ENCODE measurements at places on chromosomes 7 and 10.

DNA sequence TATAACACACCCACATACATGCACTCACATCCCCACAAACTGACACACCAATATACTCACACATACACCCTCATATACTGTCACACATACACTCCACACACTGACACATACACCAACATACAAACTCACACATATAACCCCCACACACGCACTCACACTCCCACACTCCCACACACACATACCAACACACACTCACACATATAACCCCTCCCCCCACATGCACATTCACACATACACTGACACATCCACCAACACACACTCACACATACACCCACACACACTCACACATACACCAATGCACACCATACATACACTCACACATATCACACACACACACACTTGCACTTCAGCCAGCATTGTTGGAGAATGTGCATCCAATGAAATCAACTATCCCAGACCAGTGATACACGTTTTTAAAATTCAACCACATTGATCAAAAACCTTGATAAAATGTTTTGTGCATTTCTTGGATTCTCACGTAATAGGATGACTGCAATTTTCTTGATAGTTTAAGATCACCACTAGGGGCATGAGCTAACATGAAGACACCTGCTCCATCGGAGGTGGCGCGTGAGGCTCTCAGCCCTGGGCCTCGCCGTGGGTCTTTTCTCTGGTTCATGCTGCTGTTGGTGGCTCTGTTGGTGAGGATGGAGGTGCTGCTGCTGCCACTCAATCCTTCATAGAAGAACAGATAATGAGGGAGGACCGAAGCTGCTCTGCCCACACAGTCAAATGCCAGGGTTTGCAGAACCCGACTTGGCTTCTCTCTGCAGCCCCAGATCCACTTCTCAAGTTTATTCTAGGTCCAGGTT, 32.1 kb upstream of the CHST15 start:
- DNase-seq = peak; percentile 30

DNA sequence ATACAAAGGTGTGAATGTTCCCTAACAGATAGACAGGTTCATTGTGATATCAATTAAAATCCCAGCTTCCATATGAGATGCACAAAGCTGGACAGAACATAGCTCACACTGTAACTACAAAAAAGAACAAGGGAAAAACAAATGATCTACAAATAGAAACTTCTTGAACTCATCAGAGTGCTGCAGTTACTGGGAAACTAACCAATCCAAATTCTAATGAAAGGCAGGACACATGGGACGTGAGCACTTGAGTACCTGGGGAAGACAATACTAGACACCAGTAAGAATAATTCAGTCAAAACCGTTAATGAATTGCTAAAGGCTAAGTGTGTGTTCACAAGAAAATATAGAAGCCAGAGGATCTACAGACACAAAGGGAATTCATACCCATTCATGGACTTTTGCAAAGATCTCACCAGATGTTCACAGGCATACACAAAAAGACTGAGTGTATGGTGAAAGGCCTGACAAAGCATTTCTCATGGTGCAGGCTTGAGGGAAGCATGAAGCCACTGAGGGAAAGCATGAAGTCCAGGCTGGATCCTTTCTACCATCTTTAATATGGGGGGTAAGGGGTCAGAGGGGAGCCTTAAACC, 7.8 kb upstream of the GPR22 start:
- DNase-seq = no peak

- DNase-seq = no peak
Measured at GRCh38 chr7:130154501-130155317, 50.5 kb downstream of the TMEM209 start.

DNA sequence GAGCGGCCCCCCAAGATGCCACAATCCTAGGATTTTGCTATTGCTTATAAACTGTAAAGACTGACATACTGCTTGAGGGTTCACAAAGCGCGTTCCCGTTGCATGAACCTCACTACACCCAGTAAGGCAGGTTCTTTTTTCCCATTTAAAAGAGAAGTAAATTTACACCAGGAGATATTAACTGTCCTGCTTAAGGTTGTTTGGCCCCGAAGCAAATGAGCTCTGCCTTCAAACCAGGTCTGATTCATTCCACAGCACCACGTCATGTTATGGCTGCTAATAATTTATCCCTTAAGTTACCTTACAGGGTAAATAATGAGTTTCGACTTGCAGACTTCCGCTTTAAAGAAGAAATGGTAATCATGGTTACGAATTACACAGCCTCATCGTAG, 559 bp upstream of the FKBP14 start:
- peak; percentile 39 for DNase-seq

DNA sequence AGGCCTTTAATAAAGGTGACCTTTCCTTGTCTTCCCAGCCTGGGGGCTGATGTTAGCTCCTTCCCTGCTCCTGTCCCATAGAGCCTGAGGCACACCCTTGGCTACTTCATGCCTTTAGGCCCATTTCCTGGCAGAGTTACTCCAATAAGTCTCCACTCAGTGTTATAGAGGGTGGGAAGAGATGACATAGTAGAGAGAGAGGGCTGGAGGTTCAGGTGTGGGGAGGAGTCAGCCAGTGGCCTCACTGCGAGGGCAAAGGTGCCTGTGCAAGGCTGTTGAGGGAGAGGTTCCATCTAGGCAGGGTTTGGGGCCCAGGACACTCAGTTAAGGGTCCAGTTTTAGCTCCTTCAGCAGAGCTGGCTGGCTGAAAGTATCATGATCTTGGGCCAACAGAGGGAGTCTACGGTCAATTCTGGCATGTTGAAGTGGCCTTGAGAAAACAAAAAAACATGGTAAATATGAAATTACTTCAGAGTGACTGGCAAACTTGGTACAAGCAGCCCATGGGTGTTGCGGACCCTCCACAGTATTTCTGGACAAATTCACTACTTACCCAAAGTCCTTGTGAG, 67.9 kb downstream of the ZNF783 start:
- no peak for DNase-seq

DNA sequence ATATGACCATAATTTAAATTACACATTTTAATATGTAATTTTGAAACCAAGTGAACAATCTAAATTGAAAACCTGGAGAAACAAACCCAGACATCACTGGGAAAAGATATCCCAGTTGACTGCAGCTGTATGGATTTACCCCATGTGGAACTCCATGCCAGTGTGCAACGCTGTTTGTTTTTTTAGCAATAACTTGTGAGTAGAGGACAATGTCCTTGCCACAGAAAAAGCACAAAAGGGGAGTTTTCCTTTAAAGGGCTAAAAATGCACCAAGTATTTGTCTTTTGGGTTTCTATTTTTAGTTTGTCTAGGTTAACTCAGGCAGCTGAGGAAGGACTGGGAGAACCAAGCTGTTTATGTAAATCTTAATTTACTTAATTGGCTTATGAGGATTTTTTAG, 15.1 kb upstream of the COL17A1 start:
- no peak for DNase-seq

GRCh38 chr7:107220356-107220755, 51.6 kb downstream of the HBP1 start:
- no peak for DNase-seq

DNA sequence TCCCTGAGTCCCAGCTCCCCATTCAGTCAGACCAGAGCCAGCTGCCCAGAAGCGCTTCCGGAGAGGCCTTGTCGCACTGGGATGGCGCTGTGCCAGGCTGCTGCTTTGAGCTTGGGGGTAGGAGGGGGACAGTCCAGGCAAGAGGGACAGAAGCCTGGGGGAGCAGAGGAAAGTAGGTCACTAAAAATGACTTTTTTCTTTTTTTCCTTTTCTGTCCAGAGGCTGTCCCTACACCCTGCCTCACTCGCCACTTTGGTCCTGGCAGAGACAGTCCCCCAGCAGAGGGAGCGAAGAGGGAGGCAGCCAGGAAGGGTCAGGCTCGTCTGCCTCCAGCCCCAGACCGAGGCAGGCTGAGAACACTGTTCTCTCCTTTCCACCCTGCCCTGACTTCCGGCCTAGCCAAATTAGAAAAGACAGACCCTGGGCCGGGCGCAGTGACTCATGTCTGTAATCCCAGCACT, 15.8 kb upstream of the TRIM8 start:
- peak; percentile 45 for DNase-seq

GRCh38 chr7:101775181-101775580, 42.2 kb upstream of the CUX1 start:
- DNase-seq = no peak

GRCh38 chr10:49355221-49355620, 40.7 kb downstream of the DRGX start:
- no peak for DNase-seq

DNA sequence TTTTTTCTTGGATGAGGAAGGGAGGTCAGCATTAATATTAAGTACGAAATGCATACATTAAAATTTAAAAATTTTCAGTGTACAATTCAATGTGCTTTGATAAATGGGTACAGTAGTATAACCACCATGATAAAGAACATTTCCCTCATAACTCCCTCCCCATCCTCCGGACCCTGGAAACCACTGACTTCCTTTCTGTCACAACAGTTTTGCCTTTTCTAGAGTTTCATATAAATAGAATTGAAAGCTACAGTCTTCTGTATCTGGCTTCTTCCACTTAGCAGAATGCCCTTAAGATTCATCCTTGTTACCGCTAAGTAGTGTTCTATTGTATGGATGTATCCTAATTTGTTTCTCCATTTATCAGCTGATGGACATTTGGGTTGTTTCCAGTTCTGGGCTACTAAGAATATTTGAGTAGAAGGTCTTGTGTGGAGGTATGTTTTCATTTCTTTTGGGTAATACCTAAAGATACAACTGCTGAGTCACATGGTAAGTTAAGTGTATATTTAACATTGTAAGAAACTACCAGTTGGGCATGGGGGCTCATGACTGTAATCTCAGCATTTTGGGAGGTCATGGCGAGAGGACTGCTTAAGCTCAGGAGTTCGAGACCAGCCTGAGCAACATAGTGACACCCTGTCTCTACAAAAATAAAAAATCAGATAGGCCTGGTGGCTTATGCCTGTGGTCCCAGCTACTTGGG, 30.8 kb downstream of the ABI1 start:
- DNase-seq = no peak

DNA sequence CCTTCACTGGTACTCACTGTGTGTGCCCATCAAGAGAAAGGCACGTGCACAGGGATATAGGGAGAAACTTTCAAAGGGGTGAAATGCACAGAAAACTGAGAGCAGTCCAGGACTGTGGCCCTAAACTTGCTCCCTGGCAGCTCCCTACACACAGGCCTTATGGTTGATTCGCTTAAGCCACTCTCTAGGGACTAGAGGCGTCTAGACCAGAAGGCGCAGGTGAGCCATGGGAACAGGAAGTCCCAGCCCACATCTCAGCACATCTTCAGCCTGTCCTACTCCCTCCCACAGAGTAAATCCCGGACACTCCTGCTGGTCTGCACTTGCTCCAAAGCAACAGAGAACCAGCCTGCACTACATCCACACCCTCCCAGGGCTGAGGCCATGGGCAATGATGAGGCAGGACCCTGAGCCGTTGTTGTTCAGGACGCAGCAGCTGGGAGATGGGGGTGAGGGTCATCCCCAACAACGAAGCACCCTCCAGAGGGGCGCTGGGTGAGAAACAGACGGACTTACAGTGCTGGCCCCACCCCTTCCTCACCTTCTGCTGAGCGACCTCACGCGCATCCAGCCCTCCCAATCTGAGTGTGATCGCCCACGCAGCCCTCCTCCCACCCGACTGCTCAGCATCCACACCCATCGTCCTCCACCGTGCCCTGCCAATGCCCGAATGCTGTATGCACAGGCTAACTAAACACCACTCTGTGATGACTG, 109.3 kb downstream of the TNS3 start:
- DNase-seq = no peak

DNA sequence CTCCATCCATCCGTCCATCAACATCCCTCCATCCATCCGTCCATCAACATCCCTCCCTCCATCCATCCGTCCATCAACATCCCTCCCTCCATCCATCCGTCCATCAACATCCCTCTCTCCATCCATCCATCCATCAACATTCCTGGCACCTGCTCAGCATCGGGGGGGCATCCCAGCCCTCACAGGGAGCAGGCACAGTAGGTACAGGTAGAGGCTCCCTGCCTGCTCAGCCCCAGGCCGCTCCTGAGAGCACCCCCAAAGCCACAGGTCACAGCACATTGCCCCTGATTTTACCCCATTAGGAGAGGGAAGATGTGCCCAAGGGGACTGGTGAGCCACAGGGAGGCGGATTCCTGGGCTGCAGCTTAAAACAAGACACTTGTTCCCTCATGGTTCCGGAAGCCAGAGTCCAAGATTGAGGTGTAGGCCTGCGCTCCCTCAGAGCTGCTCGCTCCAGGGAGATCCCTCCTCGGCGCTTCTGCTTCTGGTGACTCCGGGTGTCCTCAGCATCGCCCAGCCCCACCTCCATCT, 21.1 kb upstream of the CFAP46 start:
- DNase-seq = no peak

DNA sequence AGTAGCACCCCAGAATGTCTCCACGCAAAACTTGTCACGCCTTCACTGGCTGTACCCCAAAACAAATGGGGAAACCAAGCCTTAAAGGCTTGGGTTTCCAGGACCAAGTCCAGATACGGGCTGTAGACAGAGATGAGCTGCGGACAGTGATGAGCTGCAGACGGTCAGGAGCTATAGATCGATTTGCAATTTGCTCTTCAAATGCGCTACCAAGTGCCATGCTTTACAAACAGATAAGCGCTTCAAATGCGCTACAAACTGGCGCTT, 658 bp upstream of the SGCE start:
- DNase-seq = no peak

DNA sequence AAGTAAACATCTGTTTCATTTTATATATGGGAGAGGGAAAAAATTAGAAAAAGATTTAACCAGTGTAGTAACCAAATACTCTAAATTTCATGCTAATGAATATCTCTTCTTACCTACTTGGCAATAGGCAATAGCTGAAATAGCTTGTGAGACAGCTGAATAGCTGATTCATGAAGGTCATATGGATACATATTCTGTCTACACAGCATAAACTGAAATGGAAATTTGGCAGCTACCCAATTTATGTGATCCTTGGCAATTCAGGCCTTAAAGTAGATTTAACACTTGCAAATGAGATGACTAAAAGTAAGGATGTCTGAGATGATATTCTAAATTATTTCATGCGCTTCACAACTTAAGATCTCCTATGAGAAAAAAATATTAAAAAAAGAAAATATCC, 261.2 kb upstream of the SEMA3A start:
- DNase-seq = peak; percentile 2

DNA sequence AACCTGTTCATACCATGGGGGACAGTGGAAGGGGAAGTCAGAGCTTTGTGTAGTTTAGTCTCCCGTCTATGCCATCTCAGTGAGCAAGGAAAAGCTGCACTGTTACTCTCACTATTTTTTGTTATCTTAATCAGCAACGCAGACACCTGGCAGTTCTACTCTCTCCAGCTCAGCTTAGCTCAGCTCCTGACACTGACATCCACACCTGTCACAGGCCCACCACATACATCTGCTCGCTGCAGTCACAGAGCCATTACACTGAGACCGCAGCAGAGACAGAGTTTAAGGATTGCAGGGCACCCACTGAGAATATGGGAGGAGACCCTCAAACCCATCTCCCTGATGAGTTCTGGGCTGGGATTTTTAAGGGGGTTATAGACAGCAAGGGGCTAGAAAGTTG, 257.3 kb upstream of the AKR1E2 start:
- DNase-seq = no peak

- DNase-seq = no peak
Measured at GRCh38 chr7:156184164-156184563, 371.9 kb upstream of the SHH start.

- peak; percentile 74 for DNase-seq
Measured at GRCh38 chr7:20220921-20221547, 3.9 kb upstream of the MACC1 start.

GRCh38 chr7:107953924-107954303, 49.0 kb downstream of the LAMB1 start:
- DNase-seq = peak; percentile 36

GRCh38 chr7:133714654-133715053, 412.5 kb upstream of the LRGUK start:
- DNase-seq = no peak

GRCh38 chr7:15159261-15159660, 256.7 kb upstream of the DGKB start:
- DNase-seq = no peak
